Progenitor cell of endocrine pancreas (in vitro differentiated cells): ENCODE measurements at places on chromosomes 6 and 20.

DNA sequence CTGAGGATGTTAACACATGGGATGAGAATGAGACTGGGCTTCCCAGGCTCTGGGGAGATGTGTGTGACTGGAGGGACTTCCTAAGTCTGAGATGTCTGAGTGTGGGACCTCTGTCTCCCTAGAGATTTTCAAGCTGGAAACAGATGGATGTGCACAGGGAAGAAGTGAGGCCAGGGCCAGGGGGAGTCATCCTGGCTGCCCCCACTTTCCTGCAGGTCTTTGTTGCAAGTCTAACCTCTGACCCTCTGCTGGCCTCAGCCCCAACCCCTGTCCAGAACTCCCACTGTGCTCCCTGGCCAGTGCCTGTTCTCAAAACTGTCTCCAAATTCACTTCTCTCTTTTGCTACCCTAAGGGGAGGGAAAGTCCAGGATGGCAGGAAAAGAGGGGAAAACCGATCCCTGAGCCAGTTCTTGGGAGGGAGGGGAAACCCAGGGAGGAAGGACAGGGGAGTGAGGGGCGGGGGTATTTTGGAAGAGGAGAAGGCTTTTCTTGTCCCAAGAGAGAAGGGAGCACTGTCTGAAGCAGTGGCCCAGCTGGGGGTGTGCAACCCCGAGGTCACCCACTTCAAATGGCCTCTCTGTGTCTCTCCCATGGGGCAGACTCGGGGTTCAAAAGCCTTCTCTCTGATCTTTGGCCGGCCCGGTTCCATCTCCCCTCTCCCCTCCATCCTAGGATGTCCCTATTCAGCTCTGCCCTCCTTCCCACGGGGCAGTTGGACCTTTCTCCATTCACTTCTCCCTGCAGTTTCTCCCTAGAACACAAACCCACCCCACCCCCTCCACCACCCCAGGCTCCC is 3.1 kb downstream of the PPP1R18 start:
- DNase-seq, result no peak

GRCh38 chr6:114339706-114340105 is 3.1 kb downstream of the HS3ST5 start:
- DNase-seq, result no peak

DNA sequence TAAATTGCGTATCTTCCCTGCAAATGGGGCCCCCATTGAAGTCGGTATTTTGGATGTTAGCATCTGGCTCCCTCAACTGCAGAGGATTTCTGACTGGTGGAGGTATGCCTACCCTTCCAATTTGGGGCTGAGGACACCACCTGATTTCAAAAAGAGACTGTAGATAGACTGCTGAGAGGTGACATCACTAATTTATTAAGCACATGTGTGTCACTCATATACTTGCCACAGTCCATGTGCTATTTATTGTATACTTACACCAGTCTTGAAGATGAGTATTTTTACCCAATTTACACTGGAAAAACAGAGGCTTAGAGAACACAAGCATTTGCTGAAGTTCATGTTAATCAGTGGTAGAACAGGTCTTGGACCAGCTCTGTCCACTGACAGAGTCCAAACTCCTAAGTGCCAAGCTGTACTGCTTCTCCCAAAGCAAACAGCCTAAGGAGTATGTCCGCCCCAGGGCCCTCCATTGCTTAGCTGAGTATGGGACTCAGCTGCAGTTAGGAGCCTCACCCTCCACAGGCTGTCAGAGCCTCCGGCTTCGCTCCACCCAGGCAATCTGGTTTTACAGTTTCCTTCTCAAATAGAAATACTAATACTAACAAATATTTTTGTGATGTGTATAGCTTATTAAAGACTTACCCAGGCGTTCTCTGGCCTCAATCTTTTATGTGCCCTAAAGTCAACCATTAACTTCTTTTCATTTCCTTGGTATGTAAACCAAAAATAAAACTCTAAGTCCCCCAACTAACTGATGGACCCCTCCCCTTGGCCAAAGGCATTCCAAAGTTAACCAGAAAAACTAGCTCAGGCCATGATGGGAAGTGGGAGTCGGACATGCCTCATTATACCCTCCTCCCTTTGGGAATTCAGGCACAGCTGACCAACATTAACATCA is 17.5 kb downstream of the RIN2 start:
- DNase-seq, result no peak

DNA sequence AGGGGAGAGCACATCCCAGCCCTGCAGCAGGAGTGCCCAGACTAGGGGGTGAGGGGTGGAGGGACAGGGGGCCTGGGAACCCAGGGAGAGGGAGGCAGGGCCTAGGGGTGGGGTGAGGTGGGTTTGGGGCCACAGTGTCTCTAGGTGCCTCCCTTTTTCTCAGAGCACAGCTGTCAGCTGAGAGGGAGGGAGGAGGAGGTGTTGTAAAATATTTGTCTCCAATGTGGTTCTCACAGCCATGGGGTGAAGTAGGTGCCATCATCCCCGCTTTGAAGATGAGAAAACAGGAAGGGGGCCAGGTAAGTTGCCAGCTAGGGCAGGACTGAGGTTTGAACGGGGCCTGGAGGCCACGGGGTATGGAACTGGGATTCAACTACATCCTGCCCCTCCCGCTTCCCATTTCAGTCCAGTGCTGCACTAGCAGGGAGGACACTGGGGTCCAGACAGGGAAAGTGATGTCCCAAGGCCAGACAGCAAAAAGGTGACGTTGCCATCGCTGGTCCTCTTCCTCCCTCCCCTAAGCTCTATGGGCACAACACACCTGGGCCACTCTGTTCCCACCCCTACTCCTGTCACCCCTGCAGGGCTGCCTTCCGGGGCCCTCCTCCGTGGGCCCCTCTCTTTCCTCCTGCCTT is 20.3 kb downstream of the PACSIN1 start:
- no peak for DNase-seq
